Left renal pelvis (tissue), 4 donors: ENCODE measurements at places on chromosomes 1 and 21.

DNA sequence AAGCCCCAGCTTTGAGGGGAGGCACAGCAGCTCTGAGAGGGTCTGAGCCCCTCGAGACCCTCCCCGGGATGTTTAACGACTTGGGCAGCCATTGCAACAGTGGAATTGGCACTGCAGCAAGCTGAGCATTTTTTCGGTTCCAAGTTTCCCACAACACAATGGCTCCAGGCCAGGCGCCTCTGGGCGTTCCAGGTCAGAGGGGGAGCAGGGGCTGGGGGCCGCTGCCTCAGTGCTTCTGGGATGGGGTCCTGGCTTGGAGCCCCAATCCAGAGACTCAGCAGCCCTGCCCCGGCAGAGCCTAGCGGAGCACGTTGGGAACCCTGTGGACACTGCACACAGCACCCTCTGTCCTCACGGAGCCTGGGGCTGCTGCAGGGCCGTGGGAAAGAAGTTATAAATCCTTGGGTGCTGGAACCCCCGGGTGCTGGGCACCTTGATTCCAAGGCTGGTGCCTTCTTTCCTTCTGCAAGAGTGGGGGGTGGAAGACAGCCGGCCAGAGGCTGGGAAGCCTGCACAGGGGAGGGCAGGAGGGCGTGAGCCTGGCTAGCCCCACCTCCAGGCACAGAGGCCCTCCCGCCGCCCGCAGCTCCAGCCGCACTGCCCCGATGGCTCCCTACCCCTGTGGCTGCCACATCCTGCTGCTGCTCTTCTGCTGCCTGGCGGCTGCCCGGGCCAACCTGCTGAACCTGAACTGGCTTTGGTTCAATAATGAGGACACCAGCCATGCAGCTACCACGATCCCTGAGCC, 50.1 kb downstream of the COL18A1 start:
- DNase-seq = no peak

GRCh38 chr1:21857142-21857839, 45.2 kb downstream of the LDLRAD2 start:
- no peak for DNase-seq

DNA sequence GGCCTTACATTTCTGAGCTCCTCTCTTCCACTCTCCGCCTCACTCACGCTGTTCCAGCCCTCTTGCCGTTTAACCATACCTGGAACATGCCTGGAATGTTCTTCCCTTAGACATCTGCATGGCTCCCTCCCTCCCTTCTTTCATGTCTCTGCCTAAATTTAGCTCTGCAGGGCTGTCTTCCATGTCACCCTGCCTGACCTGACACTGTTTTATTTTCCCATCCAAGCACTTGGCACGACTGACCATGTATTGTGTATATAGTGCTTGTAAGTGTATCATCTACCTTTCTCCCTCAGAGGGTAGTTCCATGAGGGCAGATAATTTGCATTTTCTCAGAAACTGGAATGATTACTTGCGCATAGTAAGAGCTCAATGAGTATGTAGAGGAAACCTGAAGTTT, 47.3 kb downstream of the ST6GALNAC3 start:
- no peak for DNase-seq

- DNase-seq = no peak
Measured at GRCh38 chr1:29698033-29698432, 461.7 kb downstream of the PTPRU start.

GRCh38 chr21:26140164-26140579, 30.4 kb downstream of the APP start:
- no peak for DNase-seq

- no peak for DNase-seq
Measured at GRCh38 chr1:15358565-15359133, 51.0 kb upstream of the EFHD2 start.

DNA sequence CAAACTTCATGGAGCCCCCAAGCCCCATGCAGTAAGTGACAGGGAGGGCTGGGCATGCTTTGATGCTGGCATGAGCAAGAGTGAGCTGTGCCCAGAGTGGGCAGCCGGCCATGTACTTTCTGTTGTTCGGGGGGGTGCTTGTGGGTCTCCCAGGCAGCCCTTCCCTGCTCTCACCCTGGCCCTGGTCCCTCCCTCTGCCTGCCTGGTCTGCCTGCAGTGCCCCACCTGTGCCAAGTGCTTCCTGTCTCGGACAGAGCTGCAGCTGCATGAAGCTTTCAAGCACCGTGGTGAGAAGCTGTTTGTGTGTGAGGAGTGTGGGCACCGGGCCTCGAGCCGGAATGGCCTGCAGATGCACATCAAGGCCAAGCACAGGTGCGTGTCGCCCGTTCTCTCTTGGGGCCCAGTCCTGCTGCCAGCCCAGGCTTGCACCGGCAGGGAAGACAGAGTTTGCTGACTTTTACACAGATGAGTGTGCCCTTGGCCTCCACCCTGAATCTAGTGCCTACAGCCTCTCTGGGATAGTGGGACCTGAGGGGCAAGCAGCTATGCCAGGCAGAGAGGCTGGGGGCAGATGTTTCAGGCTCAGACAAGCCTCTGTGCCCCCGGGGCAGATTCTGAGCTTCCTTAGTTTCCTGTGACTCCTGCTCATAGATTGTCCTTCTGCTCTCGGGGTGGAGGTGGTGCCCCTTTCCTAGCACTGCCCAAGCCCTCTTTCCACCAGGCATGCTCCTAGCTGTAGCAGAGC, 7.6 kb downstream of the ZBTB48 start:
- no peak for DNase-seq

GRCh38 chr1:226248091-226248490, 24.6 kb downstream of the MIXL1 start:
- no peak for DNase-seq
